Central memory CD8-positive, alpha-beta T cell (primary cell): ENCODE measurements at places on chromosomes 12 and 14.

GRCh38 chr14:34749408-34749807 lies 35.0 kb upstream of the CFL2 start:
- H3K36me3 ChIP-seq = peaks cover 11% of the 10 kb centered on the region
- no peaks in the 10 kb centered on the region for H3K27me3 ChIP-seq
- H3K4me1 ChIP-seq = no peaks in the 10 kb centered on the region
- no peak for DNase-seq
- H3K4me3 ChIP-seq = no peak overlapping the region

DNA sequence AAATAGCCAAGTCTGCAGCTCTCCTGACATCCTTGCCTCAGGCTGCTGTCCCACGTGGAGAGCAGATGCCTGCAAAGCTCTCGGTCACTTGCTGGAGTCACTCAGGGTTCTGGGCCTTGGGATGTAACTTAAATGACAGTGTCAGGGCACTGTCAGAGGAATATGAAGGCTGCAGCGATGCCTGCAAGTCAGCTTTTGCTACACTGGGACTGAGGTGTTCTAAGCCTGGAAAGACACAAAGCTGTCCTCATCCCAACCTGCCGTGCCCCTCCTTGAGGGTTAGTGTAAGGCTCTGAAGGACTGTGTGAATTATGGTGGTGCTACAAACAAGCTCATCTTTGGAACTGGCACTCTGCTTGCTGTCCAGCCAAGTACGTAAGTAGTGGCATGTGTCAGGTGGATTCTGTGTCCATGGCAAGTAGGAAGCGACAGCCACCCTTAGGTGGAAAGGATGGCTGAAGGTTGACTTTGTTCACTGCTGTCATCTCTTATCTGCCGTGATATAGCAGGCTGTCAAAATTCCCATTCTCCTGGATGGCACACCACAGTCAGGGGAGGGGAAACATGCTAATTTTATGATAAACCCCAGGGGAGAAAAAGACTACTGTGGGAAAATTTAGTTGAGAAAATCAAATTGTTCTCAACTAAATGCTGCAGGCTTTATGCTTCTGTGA lies 79.9 kb downstream of the DAD1 start:
- H3K27me3 ChIP-seq = no peaks in the 10 kb centered on the region
- H3K4me3 ChIP-seq = peak overlapping the region; percentile 82
- DNase-seq = no peak
- peaks cover 61% of the 10 kb centered on the region for H3K4me1 ChIP-seq
- H3K36me3 ChIP-seq = peaks cover 75% of the 10 kb centered on the region

GRCh38 chr12:70059373-70059772 lies 183.9 kb upstream of the CNOT2 start:
- H3K4me1 ChIP-seq = no peaks in the 10 kb centered on the region
- DNase-seq = no peak
- no peaks in the 10 kb centered on the region for H3K36me3 ChIP-seq
- no peak overlapping the region for H3K4me3 ChIP-seq
- H3K27me3 ChIP-seq = peaks cover 28% of the 10 kb centered on the region

- DNase-seq = no peak
- H3K27ac ChIP-seq = no peak overlapping the region
- H3K4me3 ChIP-seq = no peak overlapping the region
- H3K27me3 ChIP-seq = no peaks in the 10 kb centered on the region
Observed at GRCh38 chr12:68521321-68521839, 89.3 kb upstream of the RAP1B start.

GRCh38 chr12:1515428-1515827 lies 79.0 kb downstream of the FBXL14 start:
- no peak overlapping the region for H3K27ac ChIP-seq
- peaks cover 6% of the 10 kb centered on the region for H3K4me1 ChIP-seq
- no peak overlapping the region for H3K4me3 ChIP-seq
- no peak for DNase-seq

- peaks cover 26% of the 10 kb centered on the region for H3K27me3 ChIP-seq
- H3K4me1 ChIP-seq = no peaks in the 10 kb centered on the region
- H3K27ac ChIP-seq = no peak overlapping the region
- H3K36me3 ChIP-seq = peaks cover 2% of the 10 kb centered on the region
Observed at GRCh38 chr14:55470025-55470424, 29.6 kb upstream of the TBPL2 start.

DNA sequence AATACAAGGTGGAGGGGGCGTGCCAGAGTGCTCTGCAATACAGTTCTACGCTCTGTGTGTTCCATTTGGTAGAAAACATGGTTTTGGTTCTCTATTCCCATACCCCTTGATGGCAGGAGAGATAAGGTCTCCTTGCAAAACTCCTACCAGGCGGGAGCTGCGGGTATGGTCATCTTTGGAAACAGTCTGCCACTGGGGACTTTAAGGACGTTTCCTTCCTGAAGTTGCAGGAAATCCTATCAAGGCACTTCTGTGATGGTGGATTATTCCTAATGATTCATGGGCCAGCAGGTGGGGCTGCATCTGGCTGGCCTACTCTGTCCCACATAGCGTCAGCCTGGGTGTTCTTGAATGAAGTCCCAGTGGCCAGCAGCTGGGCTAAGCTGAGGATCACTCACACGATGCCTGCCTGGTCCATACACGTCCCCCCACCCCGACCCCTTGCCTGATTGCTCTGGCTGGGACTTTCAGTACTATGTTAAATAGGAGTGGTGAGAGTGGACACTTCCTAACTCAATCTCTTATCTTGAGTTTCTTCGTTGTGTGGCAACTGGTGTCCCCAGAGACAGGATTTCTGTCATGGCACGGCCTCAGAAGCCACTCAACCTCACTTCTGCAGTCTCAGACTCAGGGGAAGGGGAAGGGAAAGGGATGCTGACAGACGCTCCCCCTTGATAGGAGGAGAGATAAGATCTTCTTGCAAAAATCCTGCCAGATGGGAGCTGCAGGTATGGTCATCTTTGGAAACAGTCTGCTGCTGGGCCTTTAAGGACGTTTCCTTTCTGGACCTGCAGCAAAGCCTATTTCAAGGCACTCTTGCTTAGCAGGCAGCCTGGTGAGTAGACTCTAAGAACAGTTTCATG lies 61.0 kb upstream of the FKBP4 start:
- no peak for DNase-seq
- H3K27me3 ChIP-seq = peaks cover 69% of the 10 kb centered on the region
- no peak overlapping the region for H3K4me3 ChIP-seq
- no peaks in the 10 kb centered on the region for H3K36me3 ChIP-seq
- no peak overlapping the region for H3K27ac ChIP-seq

DNA sequence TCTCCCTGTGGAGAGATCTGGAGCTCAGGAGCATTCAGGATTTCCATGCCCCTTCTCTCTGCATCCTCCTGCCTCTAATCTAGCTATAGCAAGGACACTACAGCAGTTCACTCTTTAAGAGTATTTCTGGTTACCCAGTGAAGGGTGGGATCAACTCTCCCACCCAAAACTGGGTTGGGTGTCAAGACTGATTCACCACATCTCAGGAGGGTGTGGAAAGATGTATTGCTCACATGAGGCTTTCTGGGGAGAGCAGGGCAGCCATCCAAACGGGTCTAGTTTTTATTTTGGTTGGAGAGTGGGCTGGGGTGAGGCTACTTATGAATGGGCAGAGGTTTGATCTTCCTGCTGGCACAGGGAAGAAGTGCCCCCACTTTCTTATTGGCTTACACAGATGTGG lies 18.6 kb downstream of the C12orf75 start:
- DNase-seq = no peak
- peaks cover 47% of the 10 kb centered on the region for H3K4me1 ChIP-seq
- H3K4me3 ChIP-seq = no peak overlapping the region
- H3K36me3 ChIP-seq = peaks cover 8% of the 10 kb centered on the region
- no peaks in the 10 kb centered on the region for H3K27me3 ChIP-seq
- peak overlapping the region; percentile 56 for H3K27ac ChIP-seq

DNA sequence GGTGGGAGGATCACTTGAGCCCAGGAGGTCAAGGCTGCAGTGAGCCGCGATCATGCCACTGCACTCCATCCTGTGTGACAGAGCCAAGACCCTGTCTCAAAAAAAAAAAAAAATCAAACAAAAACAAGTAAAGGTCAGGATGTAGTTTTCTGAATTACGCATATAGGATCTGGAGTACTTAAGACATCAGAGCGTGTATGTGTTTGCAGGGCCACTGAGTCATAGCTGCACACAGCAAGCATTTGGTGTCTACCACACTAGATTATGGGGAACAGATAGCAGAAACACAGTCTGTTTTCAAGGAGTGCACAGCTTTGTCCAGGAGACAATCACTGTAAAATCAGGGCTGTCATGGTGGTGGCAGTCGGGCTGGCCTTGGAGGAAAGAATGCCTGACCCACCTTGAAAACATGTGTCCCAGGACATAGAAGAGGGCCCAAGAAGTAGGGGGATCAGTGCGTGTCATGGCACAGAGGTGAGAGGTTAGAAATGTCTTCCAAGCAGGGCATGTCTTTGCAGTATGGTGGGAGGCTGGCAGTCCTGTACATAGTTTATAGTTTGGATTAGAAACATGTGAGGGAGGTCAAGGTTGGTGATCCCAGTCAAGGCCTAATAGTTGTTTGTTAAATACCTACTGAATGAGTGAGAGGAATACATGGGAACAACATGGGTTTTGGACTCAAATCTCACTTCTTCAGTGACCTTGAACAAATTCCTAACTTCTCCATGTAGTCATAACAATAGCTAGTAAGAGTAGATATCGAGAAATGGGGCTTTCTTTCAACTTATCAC lies 23.6 kb upstream of the C12orf71 start:
- no peak overlapping the region for H3K4me3 ChIP-seq
- H3K27me3 ChIP-seq = no peaks in the 10 kb centered on the region
- no peaks in the 10 kb centered on the region for H3K4me1 ChIP-seq
- no peak for DNase-seq

DNA sequence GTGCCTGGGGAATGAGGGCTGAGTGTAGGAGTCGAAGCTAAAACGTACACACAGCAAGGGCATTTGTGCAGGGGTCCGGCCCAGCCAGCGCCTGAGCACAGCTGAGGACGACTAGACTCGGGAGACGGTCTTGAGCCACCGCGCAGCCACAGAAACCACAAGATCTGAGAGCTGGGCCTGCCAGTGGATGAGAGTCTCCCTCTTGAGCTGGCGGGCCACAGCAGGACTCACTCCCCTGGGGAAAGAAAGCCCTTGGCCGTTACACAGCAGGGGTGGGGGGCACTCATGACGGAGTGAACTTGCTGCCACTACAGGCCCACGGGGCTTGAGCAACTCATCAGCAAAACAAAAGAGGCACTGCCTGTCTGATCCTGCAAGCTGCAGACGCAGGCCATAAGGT lies 23.0 kb downstream of the STX2 start:
- no peaks in the 10 kb centered on the region for H3K27me3 ChIP-seq
- no peak overlapping the region for H3K27ac ChIP-seq
- H3K4me1 ChIP-seq = peaks cover 12% of the 10 kb centered on the region
- H3K4me3 ChIP-seq = no peak overlapping the region
- no peak for DNase-seq
- H3K36me3 ChIP-seq = peaks cover 17% of the 10 kb centered on the region

DNA sequence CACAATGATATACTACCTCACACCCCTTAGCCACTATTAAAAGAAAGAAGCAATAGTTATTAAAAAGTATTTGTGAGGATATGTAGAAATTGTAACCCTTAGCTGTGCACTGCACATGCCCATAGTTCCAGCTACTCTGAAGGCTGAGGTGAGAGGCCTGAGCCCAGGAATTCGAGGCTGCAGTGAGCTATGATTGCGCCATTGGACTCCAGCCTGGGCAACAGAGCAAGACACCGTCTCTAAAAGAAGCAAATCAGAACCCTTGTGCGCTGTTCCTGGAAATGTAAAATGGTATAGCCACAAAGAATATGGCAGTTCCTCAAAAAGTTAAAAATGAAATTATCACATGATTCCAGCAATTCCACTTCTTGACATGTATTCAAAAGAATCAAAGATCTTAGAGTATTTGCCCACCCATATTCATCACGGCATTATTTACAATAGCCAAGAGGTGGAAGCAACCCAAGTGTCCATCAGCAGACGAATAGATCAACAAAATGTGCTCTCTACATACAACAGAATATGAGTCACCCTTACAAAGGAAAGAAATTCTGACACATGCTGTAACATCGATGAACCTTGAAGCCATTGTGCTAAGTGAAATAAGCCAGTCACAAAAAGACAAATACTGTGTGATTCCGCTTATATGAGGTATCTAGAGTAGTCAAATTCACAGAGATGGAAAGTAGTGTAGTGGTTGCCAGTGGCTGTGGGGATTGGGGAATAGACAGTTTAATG lies 23.7 kb upstream of the YLPM1 start:
- H3K27me3 ChIP-seq = no peaks in the 10 kb centered on the region
- DNase-seq = no peak

- H3K27me3 ChIP-seq = no peaks in the 10 kb centered on the region
- no peak overlapping the region for H3K4me3 ChIP-seq
Observed at GRCh38 chr14:75044322-75044721, 6.9 kb downstream of the MLH3 start.

- peaks cover 16% of the 10 kb centered on the region for H3K36me3 ChIP-seq
- no peak overlapping the region for H3K4me3 ChIP-seq
- H3K27me3 ChIP-seq = no peaks in the 10 kb centered on the region
Observed at GRCh38 chr12:100077367-100077766, 65.3 kb downstream of the BLTP3B start.

DNA sequence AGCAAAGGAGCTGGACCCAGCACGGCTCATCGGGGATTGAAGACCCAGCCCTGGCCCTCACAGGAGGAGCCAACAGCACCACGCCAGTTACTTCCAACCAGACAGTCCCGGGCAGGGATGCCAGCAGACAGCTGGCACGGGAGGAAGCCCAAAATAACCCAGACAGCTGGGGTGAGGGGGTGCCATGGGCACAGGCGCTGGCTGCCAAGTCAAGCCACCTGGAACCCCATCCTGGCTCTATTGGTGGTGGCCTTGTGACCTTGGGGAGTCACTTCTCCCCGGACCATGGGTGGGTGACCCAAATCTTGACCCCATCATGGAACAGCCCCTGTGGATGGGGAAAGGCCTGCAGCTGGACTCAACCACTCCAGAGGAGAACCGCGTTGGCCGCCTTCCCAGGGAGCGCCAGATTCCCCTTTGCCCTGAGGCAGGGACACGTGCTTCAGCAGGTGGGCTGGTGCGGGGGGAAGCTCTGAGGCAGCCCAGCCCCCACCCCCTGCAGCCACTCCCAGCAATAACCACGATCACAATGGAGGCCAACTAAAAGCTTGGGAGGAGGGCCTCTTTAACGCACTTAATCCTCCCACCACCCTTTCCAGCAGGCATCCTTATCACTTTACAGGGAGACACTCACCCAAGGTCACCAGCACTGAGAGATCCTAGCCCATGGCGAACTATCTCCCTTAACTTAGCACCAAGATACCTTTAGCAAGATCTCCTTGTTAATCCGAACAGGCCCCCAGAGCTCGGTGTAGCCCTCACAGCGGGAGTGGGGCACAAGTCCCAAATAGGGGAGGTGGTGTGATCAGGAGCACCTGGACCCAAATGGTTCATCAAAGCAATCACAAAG lies 4.7 kb upstream of the RHOF start:
- peak overlapping the region; percentile 79 for H3K4me3 ChIP-seq
- H3K36me3 ChIP-seq = peaks cover 67% of the 10 kb centered on the region
- H3K27me3 ChIP-seq = no peaks in the 10 kb centered on the region

GRCh38 chr14:44383636-44384035 lies 123.4 kb downstream of the FSCB start:
- H3K27ac ChIP-seq = no peak overlapping the region
- no peaks in the 10 kb centered on the region for H3K27me3 ChIP-seq
- no peaks in the 10 kb centered on the region for H3K4me1 ChIP-seq
- no peaks in the 10 kb centered on the region for H3K36me3 ChIP-seq
- H3K4me3 ChIP-seq = no peak overlapping the region

GRCh38 chr12:113286712-113287111 lies 48.2 kb downstream of the SLC8B1 start:
- H3K36me3 ChIP-seq = peaks cover 2% of the 10 kb centered on the region
- H3K27ac ChIP-seq = no peak overlapping the region
- H3K27me3 ChIP-seq = no peaks in the 10 kb centered on the region
- no peak for DNase-seq
- no peaks in the 10 kb centered on the region for H3K4me1 ChIP-seq
